ENCODE measurements at places on chromosomes 12 and 14.

DNA sequence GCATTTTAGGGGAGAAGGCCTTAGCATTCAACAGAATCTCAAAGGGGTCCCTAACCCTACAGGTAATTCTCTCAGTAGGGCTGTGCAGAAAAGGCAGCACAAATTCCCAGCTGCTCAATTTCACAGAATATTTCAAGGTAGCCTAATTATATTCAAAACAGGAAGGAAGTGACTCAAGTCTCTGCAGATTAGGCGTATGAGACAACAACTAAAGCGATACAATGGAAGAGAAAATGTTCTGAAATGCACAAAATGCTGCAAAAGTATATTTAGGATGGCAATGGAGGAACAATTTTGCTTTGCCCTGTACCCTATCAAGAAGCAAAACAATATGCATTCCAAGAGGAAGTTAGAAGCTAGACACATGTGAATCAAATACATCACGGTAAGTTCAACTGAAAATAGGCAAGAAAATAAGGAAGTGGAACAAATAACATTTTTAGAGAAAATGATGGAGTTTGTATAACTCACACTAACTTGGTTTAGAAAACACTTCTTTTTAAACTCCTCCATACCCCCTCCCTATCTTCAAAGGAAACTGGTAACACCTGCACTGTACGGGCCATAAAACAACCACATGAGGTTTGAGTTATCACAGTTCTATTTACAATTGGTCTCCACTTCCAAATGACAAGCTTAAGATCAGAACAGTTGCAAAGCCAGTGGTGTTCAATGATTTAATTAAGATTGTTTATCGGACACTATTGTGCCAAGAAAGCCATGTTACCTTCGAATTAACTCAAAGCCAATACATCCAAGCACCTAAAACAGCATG, 1.6 kb downstream of the GIT2 start:
- DNase-seq = no peak

GRCh38 chr14:88863167-88863566, 38.7 kb downstream of the TTC8 start:
- no peak for DNase-seq

GRCh38 chr12:113002155-113002554, 23.8 kb downstream of the OAS2 start:
- no peak for DNase-seq

- DNase-seq = no peak
These were observed 184.8 kb upstream of the RTL1 start for GRCh38 chr14:101088395-101088667.

DNA sequence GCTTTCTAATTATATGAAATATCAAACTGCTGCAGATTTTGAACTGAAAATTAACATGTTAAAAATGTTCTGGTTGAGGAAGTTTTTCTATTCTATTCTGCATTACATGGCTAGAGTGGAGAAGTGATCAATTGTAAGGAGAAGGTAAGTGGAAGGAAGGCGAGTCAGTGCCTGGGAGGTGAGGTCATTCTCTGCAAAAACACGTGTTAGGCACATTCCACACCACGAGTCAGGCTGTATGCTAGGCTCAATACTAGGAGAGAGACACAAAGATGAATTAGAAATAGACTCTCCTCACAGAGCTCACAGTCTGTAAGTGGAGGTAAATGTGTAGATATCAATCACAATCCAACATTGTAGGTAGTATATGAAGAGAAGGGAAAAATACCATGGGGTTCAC, 194.1 kb downstream of the NOVA1 start:
- no peak for DNase-seq

- DNase-seq = no peak
These were observed 3.1 kb upstream of the KIF26A start for GRCh38 chr14:104135121-104135903.

DNA sequence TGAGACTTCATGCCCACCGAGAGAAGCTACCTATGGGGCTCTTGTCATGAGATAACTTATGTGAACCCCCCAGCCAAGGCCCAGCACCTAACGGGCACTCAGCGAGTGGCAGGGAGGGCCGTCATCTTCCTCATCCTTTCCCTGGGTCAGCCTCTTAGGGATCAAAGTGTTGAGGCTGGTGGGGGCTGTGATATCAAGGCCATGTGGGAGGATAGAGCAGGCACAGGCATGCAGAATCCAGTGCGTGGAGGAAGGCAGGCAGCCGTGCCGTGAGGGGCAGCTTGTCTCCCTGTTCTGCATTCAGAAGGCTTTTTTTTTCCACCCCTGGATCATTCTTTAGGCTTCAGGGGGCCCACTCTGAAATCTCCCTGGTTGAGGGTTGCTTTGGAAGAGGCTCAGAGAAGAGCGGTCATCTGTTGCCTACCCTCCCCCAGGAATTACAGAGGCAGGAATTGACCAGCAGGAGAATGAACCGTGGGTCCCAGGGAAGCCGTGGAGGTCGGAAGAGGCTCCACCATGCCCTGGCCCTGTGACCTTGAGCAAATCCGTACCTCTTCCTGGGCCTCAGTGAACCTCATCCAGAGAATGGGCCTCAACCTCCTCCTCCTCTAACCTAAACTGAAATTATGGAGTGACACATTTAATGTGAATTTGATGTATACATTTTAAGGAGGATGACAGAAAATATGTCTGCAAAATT, 62.8 kb downstream of the BEGAIN start:
- no peak for DNase-seq

DNA sequence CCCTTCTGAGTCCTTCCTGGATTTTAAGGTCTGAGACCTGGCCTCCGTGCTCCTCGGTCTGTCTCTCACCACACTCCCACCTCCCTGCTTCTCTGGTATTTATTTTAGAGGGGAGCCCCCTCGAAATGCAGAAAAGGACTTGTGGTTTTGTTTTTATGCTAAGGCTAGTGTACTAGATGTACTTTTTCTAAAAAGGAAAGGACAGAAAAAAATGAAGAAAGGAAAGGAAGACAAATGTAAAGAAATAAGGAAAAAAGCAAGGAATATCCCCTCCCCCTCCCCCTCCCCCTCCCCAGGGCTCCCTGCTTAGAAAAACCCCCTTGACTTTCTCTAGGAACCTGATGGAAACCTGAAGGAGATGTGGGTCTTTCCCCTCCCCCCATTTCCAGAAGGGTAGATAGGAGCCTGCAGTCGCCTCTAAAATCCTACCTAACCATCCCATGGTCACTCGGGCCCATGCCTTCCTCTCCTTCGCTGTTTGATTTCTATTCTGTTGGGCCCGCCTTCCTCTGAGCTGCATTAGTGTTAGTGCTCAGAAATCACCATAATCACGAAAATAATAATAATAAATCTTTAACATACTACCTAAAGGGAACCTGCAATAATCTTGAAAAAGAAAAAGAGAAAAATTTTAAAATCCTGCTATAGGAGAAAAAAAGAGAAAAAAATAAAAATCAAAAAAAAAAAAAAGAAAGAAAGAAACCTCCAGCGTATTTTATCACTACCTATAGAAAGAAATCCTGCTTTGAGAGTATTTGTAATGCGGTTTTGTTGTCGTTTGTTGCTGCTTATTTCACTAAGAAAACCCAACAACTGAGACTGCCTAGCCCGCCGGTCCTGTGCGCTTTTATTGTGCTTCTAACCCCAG, 3.1 kb downstream of the HOXC8 start:
- no peak for DNase-seq

DNA sequence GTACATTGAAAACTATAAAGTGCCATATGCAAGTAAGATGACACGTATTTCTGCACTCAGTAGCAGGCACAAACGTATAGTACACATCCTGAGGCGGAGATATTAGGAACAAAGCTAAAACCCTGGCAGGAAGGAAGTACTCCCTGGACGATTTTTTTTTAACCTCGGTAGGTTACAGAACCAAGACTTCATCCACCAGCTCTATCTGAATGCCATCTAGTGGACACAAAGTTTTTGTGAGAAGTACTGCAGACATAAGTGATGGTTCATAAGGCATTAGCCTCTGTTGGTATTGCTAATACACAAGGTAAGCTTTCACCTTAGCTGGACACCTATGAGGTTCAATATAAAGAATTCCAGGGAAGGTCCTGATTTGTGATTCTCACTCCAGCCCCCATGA, 83.0 kb upstream of the CCDC196 start:
- no peak for DNase-seq

GRCh38 chr12:50550530-50551223, 45.9 kb downstream of the DIP2B start:
- DNase-seq = no peak

- DNase-seq = no peak
These were observed 89.8 kb downstream of the CRADD start for GRCh38 chr12:93766796-93767523.

DNA sequence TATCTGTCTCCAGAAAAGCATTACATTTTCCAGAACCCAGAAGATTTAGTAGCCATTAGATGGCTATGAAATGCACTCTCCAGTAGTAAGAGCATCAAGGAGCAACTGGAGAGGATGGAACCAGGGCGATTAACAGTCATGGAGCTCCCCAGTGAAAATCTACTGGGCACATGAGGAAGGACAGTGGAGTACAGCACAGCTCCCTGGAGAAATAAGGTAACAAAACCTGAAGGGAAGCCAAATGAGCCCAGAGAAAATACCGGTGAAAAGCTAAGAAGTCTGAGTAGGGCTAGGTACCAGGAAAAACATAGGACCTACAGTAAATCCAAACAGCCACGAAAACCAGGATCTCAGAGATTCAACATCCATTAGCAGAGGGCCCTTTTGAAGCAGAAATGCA, 21.6 kb downstream of the SOX5 start:
- DNase-seq = no peak

DNA sequence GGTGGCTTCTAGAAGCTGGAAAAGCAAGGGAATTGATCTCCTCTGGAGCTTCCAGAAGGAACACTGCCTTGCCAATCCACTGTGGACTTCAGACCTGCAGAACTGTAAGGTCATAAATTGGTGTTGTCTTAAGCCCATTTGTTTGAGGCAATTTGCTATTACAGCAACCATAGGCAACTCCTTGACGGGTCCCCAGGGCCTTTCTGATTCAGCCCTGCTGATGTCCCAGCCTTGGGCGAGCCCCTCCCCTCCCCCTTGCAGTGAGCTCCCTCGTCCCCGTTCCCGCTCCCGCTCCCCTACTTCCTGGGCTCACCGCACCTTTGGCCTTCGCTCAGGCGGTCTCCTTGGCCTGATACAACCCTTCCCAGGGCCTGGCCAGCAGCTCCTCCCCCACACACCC, 18.9 kb upstream of the DIO3 start:
- no peak for DNase-seq

- no peak for DNase-seq
These were observed 75.2 kb downstream of the LRRC74A start for GRCh38 chr14:76901171-76902055.

DNA sequence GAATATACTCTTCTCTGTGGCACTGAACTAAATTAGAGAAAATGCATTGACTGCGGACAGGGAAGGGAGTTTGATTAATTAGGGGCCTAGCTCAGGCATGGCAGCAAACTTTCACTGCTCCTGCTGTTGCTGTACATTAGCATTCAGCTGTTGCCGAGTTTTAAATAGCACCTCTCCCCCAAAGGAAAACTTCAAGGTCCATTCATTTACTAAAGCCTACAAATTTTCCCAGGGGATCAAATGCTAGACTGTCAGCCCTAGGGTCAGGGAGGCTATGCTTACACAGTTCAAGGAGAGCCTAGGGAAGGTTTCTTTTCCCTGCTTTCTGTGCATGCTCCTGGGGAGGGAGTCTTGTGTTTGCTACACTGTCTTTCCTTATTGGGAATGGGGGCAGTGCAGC, 60.0 kb upstream of the GZMB start:
- DNase-seq = no peak

GRCh38 chr12:111182382-111182781, 186.5 kb downstream of the PHETA1 start:
- no peak for DNase-seq

- no peak for DNase-seq
These were observed 505 bp upstream of the BCDIN3D start for GRCh38 chr12:49843411-49843810.

- DNase-seq = no peak
These were observed 17.6 kb downstream of the CKB start for GRCh38 chr14:103504991-103505565.

DNA sequence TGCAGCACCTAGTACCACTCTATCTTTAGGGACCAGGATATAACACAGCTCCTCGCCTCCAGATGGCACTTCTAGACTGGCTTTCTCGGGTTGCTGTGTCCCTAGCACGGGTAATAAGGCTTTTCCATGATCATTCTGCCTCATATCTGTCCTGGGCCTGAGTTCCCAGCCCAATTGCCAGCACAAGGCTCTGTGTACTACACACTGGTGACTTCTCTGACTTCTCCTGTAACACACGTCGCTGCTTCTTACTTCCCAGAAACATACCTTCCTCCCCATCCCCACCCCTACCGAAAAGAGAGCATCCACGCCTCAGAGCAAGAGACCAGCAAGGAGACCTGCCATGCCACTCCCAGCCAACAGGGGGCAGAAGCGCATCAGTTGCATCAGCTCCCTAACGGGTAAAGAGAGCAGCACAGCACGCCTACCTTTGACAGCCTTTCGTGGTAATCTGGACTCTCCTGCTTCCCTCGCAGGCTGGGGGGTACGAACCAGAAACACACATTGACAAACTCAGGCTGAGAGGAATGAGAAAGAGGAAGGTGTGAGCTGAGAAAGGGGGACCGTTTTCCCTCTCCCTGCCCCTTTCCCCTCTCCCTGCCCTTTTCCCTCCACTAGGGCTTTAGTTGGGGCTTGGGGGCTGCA, 21.2 kb upstream of the ZNF740 start:
- DNase-seq = peak; percentile 85

DNA sequence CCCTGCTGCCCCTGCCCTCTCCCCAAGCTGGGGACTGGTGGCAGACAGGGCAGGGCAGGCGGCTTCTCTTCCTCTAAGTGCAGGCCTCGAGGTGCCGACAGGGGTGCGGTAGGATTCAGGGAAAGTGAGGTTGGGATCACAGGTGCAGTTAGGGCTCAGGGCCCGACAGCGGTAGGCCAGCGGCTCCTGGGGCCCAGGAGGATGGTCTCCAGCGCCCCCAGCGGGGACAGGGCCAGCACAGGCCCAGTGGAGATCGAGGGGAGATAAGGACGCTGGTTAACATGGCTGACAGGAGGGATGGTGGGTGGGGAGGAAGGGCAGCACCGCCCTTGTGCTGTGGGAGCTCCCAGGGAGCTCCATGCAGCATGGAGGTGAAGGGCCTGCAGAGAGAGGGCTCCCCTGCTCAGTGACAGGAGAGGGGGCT, 935 bp upstream of the CRIP1 start:
- DNase-seq = no peak

- DNase-seq = no peak
These were observed 21.7 kb upstream of the KRT83 start for GRCh38 chr12:52342781-52343490.

- DNase-seq = no peak
These were observed 30.4 kb downstream of the FAM222A start for GRCh38 chr12:109744026-109744425.

GRCh38 chr14:77375164-77375950, 1.5 kb downstream of the TMED8 start:
- DNase-seq = no peak

DNA sequence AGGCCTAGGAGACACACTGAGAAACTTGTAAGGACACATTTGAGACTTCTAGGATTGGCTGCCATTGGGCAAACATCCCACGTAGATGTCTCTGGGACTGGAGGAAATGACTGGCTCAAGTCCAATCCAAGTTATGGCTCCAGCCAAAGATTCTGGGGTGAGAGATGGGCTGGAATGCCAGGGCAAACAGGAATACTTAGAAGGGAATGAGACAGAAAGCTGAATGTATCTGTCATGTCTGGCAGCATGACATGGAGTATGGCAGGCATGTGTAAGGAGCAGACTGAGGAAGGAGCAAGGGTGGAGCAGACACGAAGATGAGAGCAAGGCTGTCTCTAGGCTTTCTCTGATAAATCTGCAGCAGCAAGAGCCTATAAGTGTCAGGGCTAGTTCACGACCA, 209.2 kb downstream of the PHLDA1 start:
- DNase-seq = no peak

Data from stimulated activated CD8-positive, alpha-beta memory T cell treated with anti-CD3 and anti-CD28 coated beads, Interleukin-7, amount 100 ng/mL, for 4 hours (primary cell).